CD4-positive, alpha-beta T cell treated with Interleukin-1 beta for 1 hour (primary cell): ENCODE measurements at places on chromosomes 1 and 21.

GRCh38 chr21:26798856-26799751 lies 46.1 kb downstream of the ADAMTS1 start:
- no peak for DNase-seq

DNA sequence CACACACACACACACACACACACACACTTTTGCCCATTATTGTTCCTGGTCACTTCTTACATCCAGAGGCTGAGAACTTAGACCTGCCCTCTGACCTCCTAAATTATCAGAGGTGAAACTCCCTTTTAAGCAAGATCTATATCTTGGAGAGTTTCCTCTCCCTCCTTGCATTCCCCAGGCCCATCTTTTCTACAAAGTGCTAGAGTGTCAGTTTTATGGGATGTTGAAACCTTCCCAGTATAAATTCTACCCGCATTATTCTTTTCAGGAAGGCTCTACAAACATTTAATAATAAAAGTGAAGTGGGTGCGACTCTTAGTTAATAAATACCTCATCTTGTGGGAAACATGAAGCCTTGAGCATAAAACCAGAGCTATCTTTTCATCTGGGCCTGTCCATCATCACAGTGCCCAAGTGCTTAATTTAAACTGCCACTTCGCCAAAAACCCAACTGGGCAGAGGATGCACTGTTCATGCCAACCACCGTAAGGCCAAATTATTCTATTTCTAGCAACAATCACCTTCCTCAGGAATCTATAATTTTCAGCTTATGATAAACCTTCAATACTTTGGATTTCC lies 458.2 kb upstream of the RUNX1 start:
- no peak for DNase-seq

DNA sequence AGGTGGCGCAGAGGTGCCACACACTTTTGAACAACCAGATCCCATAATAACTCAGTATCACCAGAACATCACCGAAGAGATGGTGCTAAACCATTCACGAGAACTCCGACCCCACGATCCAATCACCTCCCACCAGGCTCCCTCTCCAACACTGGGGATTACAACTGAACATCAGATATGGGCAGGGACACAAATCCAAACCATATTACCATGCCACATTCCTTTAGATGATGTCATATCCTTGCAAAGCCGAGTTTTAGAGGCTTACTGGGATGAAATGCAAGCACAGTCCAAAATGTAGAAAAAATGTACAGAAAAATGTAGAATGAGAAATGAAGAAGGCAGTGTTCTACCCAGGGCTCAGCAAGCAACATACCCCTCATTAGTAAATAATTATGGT lies 64.7 kb downstream of the SGIP1 start:
- no peak for DNase-seq

DNA sequence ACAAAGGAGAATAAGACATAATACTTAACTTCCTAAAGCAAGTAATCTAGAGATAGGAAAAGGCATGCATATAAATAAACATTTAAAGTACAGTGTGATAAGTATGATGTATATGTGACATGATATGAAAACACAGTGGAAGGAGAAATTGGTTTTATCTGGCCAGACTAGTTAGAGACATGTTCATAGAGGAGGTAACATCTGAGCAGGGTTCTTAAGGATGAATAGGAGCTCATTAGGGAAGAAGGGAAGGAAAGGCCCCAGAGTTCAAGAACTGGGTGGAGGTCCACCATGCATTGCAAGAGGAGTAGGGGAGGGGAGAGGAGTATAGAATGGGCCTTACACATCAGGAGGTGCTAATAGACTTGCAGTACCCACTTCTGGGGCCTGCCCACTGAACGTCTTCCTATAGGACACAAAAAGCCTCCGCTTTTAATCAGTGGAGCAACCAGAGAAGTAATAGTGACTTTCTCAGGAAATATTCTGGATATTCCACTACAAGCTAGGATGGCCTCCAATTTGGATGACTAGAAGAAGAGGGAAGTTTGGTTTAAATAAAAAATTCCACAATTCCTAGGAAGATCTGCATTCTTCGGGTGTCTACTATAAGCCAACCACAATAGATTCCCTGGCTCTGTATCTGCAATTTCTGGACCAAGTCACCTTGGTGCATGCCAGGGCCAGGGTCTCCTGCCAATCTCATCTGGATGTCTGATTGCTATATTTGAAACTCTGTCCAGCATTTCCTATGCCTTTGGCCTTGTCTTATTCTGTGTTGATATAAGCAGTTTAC lies 41.9 kb downstream of the NGF start:
- DNase-seq, result no peak

- DNase-seq, result no peak
Observed at GRCh38 chr1:225811622-225812487, 1.9 kb downstream of the EPHX1 start.

GRCh38 chr1:243568793-243569192 lies 281.2 kb downstream of the AKT3 start:
- DNase-seq, result no peak

DNA sequence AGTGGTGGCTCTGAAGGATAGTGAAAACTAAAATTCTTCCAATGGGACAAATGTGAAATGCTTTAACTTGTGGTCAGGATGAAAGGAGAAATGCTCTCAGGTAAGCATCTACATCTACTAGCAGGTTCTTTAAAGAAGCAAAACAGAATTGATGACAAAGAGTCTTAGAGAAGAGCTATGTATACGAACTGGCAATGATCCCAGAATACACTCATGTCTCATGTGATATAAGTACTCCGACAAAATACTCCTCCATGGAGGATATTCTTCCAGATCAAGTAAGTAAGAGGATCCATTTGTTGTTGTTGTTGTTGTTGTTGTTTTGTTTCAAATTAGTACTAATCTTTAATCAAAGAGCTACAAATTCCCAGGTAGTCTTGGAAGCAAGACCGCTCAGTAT lies 174.0 kb upstream of the ATP1B1 start:
- no peak for DNase-seq

DNA sequence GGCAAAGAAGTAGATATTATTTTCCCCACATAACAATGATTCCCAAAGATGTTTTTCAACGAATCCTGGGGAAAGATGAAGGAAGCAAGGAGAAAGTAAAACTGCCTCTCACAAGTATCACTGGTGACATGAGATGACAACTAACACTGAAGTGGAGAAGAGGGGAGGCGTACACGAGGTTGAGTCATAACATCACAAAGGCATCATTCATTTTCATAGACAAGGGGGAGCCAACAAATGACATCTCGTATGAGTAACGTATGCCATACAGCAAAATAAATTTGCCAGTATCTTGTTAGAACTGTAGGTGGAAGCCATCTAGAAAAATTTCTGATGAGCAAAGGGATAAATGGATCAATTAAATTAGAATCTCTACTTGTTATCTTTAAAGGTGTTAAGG lies 56.6 kb downstream of the ATP1B1 start:
- DNase-seq, result no peak

- DNase-seq, result no peak
Observed at GRCh38 chr1:4411862-4412261, 242.5 kb upstream of the AJAP1 start.

GRCh38 chr1:73801912-73802429 lies 396.0 kb downstream of the LRRIQ3 start:
- no peak for DNase-seq

DNA sequence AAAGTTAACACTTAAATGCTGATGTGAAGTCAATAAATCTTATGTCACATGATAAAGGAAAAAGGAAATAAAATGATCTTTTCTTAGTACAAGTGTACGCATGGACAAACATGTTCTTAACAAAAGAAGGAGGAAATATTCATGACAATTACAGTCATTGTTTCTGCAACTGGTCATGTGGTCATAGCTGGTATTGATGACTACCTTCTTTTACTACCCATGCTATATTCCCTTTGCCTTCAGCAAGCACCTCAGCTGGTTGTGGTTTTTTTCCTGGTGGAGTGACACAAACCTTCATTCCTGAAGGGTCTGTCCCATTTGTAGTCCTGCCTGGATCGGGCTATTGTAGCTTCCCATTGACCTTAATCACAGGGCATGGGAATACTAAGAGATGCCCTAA lies 23.4 kb upstream of the TSHB start:
- no peak for DNase-seq

DNA sequence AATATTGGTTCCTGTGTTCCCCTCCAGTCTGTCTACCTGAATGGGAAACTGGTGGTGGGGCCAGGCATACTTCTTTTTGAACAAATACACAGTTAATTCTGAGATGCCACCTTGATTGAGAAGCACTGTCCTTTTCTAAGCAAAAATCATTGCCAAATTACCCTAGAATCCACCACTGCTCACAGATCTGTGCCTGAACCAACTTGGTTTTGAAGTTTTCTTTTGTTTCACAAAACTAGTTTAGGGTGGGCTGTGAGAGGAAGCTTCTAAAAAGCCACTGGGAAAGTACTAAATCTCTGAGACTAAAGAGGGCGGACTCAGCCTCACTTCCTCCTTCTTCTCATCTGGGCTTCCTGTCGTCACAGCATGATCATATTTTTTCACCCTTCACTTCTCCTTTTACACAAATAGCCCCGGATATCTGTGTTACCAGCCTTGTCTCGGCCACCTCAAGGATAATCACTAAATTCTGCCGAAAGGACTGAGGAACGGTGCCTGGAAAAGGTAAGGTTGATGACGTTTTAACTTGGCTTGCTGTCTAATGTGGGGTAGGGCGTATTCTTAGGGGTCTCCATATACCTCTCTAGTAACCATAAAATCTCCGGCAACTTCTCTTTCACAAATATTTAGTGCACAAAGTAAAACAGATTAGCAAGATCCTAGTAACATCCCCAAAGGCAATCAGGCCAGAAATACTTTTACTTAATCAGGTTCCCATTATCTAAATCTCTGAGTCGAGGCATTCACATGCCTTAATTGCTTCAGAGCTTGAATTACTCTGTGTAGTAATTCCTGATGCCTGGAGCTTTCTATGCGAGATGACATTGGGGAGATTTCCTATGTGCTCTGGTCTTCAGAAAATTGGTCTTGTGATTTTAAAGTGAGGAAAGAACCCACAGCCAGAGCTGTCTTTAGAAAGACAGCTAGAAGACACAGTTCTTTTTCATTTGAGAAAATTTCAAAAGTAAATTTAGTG lies at the start of gene CD53:
TSS of gene CD53 (plus strand) at position 404 of the 976 bp plus-strand sequence. CDS start 18,261 bp downstream, outside the sequence.
- DNase-seq, result peak; percentile 79

DNA sequence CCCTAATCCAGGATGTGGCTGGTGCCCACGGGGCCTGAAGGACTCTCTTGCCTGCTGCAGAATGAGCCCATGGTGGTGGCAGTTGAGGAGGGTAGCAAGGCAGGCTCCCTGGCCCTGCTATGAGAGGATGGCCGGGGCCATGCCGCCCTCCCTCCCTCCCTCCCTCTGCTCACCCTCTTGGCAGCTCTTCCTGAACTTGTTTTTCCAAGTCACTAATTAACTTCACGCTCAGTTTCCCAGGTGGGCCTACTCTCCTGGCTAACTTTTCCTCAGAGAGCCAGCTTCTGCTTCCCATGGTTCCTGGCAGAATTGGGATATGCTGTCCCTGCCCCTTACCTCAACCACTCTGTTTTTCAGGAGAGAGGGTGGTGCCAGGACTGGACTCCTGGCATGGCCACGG lies 10.2 kb downstream of the KCNC4 start:
- no peak for DNase-seq

- DNase-seq, result no peak
Observed at GRCh38 chr1:205375835-205376545, 19.3 kb upstream of the KLHDC8A start.

DNA sequence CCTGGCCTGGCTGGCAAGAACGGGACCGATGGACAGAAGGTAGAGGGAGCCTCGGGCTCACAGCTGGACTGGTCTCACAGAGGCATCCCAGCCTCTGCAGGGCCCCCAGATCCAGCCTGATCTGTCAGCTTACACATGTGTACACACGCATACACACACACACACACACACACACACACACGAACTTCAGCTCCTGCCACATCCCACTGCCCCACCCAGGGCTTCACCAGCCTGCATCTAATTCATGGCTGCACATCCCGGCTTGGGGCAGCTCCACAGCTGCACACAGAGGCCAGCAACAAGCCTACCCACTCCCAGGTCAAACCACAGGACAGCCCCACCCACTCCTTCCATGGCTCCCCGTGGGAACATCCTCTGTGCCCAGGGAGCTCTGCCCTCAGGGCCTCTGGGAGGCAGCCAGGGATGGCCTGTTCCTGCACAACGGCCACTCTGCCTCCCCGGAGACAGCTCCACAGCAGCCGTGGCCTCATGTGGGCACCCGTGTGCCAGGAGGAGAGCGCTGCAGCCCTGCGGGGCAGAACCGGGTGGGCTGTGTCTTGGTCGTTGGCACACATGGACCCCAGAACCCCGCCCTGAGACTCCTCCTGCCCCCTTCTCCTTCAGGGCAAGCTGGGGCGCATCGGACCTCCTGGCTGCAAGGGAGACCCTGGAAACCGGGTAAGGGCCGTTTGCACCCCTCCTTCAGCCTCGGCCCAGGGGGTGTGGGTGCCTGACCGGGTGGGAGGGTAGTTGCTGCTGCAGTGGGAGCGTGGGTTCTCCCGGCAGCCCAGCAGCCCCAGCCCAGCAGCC lies 19.1 kb downstream of the COL6A2 start:
- DNase-seq, result no peak

DNA sequence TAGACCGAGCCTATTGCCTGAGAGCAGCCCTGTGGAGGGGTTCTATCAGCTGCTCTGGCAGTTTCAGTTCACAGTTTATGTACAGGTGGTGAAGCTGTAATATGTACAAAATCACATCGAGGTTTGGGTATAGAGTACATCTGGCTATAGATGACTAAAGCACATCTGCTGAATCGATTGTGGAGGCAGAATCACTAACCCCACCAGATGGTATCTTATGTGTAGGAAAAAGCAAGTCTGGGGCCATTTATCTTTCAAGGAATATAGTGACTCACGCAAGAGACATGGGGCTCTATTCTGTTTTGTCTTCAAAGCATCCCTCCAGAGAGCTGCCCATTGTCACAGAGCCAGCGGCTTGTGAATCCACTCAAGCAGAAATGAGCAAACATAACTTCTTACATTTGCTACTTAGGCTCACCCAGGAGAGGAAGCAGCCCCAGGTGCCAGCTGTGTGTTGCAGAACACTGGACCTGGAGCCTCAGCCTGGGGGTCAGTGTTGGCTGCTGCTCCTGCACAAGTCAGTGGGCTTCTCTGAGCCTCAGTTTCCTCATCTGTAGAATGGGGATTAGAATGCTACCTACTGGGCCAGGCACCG lies 21.3 kb downstream of the MIIP start:
- DNase-seq, result peak; percentile 33

- DNase-seq, result no peak
Observed at GRCh38 chr1:70887936-70888335, 159.7 kb downstream of the PTGER3 start.

DNA sequence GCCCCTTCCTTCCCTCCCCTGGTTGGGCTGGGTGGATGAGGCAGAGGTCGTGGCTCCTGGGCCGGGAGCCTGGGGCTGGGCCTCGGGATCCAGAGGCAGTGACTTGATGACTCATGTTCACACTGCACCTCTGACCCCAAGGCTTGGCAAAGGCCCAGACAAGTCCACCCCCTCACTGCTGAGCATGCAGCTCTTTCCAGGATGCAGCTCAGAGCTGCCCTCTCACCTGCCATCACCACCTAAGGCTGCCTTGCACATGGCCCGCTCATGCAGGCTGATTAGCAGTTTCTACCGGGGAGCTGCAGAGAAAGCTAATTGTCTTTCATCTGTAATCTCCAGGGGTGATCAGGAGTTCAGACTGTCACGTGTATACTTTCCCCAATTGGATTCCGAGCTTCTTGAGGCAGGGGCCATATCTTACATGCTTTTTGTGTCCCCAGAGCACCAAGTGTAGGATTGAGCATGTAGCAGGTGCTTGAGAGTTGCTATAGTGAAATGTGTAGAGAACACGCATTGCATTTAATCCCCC lies 62.1 kb downstream of the LRRN2 start:
- no peak for DNase-seq
